ENCODE measurements at places on chromosomes 1 and 21.

DNA sequence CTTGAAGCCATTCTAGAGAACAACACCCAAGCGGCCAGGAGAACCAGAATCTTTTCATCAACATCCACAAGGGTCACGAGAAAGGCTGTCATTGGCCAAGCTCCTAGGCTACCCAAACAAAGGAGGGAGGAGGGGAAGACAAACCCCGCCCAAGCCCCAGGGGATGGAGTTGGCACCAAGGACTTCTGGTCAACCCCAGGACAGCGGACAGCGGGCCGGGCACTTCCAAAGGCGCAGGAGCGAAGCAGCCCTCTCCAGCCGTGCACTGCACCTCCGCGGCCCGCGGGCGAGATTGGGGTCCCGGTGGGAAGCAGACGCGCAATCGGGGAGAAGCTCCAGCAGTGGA is at the start of gene CLIC6:
Gene CLIC6 (plus strand): TSS at position 192 of the 346 bp plus-strand sequence. CDS start 395 bp downstream, outside the sequence.
- DNase-seq, result no peak

DNA sequence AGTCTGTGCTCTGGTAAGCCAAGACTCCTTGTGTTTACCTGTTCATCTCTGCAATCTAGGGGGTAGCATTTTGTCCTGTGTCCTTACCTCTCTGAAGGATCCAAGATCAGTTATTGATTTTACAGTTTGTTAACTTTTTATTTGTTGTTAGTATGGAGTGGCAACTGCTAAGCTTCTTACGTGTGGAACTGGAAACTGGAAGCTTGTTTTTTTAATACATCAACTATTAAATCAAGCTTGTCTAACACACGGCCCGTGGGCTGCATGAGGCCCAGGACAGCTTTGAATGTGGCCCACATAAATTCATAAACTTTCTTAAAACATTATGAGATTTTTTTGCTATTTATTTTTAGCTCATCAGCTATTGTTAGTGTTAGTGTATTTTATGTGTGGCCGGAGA is 29.2 kb upstream of the MPC2 start:
- no peak for DNase-seq

DNA sequence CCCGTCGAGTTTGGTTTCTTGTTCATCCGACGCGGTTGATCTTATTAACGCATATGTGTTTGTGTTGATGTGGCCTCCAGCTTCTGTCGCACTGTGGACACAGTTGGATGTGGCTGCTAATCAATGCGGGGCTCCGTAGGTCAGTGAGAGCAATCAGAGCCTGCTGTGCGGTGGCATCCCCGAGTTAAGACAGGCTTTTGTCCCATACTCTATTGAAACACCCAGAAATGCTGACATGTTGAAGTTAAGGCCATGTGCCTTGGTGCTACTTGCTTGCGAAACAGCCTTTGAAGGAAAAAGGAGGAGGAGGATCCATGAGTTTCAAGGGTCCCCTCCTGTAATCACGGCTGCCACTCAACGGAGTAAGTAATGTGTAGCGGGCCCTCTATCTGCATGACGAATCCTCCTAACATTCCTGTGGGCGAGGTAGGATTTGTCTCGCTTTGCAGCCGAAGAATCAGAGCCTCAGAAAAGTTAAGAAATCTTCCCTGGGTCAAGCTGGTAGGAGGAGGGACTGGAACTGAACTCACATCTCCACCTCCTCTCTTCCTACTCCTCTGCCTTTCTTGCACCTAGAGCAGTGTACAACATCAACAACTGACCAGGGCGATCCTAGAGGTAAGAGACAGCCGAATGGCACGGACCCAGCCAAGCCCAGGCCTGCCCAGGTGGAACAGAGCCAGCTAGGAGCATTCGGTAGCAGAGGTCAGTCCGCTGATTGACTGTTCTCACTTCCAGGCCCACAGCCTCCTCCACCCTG is 19.5 kb downstream of the PDE9A start:
- DNase-seq, result no peak

DNA sequence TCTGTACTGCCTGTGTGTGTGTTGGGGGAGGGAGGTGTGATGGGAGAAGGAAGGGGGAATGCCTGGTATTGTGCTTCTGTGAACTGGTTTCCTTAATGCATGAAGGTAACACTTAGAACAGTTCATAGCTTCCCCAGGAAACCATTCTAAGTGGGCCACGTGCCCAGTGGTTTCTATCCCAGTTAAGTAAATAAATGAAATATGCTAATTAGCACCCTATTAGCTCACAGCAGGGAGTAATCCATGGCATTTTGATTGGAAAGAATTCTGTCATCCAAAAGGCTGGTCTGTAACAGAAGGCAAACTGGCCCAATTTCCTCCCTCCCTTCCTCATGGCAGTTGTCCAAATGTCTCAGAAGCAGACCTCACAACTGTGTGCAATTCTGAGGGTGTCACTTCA is 199.3 kb downstream of the TTLL7 start:
- no peak for DNase-seq

DNA sequence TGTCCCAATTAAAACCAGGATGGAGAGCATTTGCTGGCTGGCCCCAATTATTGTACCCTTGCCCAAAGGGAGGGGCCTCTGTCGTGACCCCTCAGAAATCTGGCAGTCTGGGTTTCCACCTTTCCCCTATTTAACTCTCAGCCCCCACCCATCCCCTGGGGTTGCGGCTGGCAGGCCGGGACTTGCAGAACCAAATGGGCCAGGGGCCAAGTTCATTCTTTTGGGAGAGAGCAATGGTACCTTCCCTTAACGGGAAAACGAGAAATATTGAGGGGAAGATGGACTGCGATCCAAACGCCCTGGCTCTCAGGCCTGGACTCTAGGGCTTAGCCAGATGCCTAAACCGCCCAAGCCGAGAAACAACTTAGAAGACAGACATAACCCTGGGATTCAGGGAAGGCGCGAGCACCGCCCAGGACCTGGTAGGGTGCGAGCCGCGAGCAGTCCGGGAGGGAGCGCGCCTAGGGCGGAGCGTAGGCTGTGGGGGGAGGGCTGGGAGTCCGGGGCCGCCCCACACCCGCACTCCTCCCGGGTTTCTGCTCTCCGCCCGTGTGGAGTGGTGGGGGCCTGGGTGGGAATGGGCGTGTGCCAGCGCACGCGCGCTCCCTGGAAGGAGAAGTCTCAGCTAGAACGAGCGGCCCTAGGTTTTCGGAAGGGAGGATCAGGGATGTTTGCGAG is at the start of gene SLC27A3:
Gene SLC27A3 (plus strand): TSS at position 628 of the 678 bp plus-strand sequence. CDS start 91 bp downstream, outside the sequence.
- DNase-seq, result no peak

DNA sequence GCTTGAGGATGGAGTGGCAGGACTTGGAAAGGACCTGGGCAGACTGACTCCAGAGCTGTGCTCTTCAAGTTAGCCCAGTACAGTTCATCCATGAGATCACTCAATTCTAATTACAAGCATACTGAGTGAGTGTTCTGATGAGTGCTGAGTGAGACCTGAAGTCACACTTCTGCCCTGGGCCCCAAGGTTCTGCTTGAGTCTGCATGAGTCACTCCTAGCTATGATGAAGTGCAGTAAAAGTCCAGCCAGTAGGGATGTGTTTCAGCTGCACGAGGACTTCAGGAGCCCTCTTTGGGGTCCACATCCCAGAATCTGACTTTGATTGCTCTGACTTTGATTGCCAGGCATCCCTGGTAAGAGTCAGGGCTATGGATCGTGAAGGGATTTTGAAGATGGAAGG is 35.8 kb downstream of the PLEKHA6 start:
- peak; percentile 38 for DNase-seq

GRCh38 chr1:212683357-212683722 is 16.3 kb downstream of the BATF3 start:
- DNase-seq, result no peak

GRCh38 chr1:1596493-1597274 is 3.3 kb downstream of the FNDC10 start:
- DNase-seq, result no peak

GRCh38 chr1:83065952-83066727 is 932.8 kb downstream of the TTLL7 start:
- DNase-seq, result no peak

DNA sequence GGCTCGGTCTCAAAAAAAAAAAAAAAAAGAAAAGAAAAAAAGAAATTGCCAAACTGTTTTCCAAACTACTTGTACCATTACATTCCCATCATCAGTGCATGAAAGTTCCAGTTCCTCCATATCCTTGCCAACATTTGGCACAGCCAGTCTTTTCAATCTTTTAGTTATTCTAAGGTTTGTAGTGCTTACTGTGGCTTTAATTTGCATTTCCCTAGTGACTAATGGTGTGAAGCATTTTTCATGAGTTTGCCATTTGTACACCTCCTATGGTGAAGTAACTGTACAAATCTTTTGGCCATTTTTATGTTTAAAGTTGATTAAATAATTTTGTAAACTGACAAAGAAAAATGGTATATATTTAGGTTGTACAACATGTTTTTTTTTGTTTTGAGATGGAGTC is 70.7 kb downstream of the DEGS1 start:
- no peak for DNase-seq

DNA sequence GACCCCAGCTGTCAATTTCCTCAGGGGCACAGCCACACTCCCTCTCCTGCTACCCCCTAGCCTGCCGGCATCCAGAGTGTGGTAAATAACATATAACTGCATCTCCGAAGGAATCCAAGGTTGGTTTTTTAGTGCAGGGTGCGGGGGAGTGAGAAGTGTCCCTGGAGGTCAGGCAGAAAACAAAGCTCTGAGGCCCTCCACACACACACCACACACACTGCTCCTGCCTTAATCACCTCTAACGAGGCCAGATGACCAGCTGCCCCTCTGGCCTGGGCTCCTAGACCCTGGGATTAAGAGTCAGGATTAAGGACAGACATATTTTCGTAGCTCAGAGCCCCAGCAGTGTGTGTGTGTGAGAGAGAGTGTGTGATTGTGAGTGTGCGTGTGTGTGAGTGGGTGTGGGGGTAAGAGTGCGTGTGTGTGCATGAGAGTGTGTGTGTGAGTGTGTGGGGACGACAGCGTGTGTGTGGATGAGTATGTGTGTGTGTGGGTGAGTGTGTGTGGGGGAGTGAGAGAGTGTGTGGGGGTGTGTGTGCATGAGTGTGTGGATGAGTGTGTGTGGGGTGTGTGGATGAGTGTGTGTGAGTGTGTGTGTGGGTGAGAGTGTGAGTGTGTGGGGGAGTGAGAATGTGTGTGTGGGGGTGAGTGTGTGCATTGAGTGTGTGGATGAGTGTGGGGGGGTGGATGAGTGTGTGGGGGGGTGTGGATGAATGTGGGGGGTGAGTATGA is 14.6 kb downstream of the SDC3 start:
- DNase-seq, result no peak

GRCh38 chr1:219340796-219341195 is 167.1 kb downstream of the LYPLAL1 start:
- no peak for DNase-seq

DNA sequence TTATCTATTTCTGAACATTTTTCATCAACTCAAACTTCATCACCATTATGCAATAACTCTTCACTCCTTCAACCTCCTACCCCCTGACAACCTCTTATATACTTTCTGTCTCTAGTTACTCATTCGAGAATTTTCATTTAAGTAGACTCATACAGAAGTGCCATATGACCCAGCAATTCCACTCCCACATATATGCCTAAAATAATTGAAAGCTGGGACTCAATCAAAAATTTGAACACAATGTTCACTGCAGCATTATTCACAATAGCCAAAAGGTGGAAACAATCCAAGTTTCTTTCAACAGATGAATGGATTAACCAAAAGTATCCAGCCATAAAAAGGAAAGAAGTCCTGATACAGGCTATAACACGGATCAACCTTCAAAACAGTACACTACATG is 24.1 kb downstream of the COL11A1 start:
- DNase-seq, result no peak

DNA sequence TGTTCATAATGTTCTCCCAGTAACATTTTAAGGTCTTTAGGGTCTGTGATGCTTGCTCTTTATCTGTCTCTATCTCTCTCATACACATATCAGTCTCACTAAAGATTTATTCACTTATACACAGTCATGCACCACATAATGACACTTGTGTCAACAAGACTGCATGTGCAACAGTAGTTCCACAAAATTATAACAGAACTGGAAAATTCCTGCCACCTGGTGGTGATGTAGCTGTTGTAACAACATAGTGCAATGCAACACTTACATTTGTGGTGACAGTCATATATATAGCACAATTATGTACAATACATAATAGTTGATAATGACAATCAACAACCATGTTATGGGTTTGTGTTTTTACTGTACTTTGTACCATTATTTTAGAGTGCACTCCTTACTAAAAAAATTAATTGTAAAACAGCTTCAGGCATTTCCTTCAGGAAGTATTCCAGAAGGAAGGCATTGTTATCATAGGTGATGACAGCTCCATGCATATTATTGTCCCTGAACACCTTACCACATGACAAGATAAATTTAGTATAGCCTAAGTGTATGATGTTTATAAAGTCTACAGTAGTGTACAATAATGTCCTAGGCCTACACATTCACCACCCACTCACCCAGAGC is 8.1 kb downstream of the TDRD5 start:
- DNase-seq, result no peak

GRCh38 chr1:219090607-219091006 is 83.1 kb upstream of the LYPLAL1 start:
- no peak for DNase-seq

DNA sequence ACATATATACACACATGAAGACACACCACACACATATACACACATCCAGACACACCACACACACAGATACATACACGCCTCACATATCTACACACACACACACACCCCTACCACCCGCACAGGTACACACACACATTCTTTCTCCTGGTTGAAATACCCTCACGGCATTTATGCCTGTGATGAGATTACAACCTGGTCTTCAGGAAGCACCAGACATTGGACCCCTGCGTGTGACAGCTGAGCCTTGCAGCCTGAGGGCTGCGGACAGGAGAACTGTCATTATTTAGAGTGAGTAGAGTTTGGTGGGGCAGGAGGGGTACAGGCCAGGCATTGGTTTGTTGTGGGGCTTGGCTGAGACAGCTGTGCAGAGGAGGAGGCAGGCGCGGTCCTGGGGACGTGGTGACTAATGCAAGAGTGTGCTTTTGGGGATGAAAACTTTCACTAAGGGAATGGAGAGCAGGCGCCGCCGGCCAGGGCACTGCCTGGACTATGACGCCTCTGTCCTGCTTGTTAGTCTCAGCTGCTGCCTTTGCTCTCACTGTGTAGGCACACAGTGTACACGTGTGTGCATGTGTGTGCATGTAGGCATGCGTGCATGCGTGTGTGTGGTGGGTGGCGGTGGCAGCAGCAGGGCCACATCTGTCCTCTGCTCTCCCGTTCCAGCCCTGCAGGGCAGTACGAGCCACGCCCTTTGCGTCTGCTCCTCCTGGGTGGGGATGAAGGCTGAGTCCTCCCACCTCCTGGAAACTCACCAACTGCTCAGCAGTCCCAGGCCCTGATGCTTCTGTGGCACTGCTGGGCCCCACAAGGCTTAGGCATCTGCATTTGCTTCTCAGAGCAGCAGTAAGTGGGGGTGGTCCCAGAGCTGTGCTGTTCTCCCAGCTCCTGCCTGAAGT is 57.6 kb downstream of the SPSB1 start:
- no peak for DNase-seq

GRCh38 chr1:246934765-246935164 is 3.0 kb upstream of the AHCTF1 start:
- DNase-seq, result no peak

GRCh38 chr1:211527888-211528287 is 35.9 kb upstream of the RD3 start:
- DNase-seq, result no peak

DNA sequence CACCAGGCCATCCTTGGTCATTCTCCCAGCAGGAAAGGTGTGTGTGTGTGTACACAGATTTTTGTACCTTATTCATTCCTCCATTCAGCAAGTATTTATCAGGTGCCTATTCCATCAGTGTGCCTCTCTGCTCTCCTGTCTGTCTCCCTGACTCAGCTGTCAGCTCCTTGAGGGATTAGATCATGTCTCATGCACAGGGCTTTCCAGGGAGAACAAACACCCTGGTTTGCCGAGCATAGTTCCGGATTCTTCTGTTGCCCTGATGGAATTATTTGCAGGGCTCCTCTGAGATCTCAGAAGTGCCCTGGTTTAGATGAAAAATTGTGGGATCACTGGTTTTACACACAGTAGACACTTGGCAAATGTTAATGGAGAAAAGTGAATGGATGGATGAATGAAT is 8.1 kb upstream of the SDHB start:
- no peak for DNase-seq

Data from activated CD8-positive, alpha-beta memory T cell treated with anti-CD3 and anti-CD28 coated beads for 48 hours (primary cell).